ENCODE measurements at places on chromosomes 16 and 17.
A peak's percentile ranks its signal among the peaks of the same experiment; 100 is the strongest.

DNA sequence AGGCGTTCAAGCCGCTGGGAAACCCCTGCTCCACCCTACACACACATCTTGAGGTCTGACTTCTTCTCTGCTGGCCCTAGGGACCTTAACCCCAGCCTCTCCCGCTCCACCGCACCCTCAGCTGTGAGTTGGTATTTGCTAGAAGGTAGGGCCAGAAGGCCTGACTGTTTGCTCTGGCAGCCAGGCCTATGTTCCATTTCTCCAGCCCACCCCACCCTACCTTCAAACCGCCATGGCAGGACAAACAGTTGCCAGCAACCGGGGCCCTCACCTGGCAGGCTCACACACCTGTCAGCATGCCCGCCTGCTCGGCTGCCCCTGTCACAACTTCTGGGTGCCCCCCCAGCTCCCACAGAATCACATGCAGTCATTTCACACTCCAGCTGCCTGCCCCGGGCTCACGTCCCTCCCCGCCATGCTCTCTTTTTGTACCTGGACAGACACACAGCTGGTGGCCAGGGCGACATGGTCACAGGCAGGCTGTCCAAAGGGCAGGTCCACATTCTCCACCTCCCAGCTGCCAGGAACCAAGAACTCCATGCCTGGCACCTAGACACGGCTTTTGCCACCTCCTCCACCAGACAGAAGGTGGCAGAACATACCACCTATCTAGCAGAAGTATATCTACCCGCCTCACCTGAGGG is 2.6 kb upstream of the ATP2A3 start:
- DNase-seq, result no peak

DNA sequence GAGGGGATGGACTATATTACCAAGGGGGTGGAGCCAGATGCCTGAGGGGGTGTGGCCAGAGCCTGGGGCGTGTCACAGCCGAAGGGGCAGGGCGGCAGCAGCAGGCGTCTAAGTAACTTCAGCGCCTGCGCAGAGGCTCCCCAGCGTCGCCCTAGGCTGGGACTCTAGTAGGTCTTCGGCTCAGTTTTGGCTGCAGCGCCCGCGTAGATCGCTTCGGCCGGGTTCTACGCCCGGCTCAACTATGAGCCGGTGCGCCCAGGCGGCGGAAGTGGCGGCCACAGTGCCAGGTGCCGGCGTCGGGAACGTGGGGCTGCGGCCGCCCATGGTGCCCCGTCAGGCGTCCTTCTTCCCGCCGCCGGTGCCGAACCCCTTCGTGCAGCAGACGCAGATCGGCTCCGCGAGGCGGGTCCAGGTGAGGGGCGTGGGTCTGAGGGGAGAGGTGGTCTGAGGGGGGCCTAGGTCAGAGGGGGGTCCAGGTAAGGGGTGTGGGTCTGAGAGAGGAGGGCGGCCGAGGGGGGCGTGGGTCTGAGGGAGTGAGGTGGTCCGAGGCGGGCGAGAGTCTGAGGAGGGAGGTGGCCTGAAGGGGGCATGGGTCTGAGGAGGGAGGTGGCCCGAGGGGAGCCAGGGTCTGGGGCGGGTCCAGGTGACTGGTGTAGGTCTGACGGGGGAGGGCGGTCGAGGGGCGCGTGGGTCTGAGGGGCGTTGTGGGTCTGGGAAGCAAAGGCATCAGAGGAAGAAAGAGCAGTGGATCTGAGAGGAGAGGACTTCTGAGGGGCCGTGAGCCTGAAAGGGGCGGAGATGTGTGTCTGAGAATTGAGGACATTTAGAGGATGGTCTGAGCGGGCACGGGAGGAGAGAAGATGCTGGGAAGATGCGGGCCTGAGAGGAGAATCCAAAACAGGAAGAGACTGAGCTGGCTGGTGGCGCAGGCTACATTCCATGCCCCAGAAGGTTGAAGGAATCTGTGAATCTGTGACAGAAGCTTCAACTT is at the start of gene LPCAT2:
TSS of gene LPCAT2 (plus strand) at position 132 of the 991 bp plus-strand sequence. CDS start at position 242, 110 bp downstream.
- peak; percentile 14 for DNase-seq

- DNase-seq, result no peak
Observed at GRCh38 chr17:79147746-79148506, 73.3 kb downstream of the ENGASE start.

DNA sequence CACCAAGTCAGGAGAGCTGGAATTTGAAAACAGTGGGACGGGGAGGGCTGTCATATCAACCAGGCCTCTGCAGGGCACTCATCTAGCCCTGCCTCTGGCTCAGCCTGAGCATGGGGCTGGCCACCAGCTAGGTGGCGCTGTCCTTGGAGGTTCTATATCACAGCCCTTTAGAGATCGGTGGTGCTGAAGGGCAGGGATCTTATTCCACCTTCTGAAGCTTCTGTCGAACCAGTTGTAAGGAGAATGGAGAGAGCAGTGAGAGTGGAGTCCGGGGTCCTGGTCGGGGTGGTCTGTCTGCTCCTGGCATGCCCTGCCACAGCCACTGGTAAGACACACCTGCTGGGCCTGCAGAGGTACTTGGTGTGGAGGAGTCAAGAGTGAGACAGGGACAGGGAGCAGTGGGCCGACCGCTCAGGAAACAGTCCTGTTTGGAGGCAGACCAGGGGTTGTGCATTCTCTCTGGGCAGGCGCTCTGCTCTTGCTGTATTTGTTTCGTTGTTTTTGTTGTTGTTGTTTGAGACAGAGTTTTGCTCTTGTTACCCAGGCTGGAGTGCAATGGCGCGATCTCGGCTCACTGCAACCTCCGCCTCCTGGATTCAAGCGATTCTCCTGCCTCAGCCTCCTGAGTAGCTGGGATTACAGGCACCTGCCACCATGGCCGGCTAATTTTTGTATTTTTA is at the start of gene CES3:
TSS of gene CES3 (plus strand) at position 202 of the 680 bp plus-strand sequence. CDS start at position 244, 42 bp downstream.
- DNase-seq, result peak; percentile 32

DNA sequence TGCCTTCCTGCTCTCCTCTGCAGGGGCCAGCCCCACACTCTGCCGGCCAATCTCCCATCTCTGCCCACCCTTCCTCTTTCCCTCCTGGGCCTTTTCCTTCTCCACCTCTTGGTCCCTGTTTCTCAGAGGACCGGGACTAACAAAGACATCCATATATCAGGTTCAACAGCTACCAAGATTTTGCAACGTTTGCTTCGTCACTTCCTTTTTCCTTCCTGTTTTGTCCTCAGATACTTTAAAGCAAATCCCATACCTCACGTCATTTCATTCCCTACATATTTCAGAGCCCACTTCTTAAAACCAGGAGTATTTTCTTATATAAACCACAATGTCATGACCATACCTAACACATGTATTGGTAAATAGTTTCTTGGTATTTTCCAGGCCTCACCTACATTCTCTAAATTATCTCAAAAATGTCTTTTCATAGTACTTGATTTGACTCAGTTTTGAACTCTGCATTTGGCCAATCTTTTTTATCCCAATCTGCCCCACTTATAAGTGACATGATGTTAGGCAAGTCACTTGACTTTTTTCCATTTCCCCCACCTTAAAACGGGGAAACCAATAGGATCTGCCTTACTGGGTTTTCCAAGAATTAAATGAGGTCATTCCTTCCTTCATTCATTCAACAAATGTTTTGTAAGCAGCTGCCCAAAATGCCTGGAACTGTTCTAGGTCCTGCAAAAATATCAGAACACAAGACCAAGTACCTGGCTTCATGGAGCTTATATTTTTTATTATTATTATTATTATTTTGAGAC is 7.2 kb upstream of the USP10 start:
- DNase-seq, result no peak

- DNase-seq, result no peak
Observed at GRCh38 chr16:85897382-85897781, 1.6 kb upstream of the IRF8 start.

DNA sequence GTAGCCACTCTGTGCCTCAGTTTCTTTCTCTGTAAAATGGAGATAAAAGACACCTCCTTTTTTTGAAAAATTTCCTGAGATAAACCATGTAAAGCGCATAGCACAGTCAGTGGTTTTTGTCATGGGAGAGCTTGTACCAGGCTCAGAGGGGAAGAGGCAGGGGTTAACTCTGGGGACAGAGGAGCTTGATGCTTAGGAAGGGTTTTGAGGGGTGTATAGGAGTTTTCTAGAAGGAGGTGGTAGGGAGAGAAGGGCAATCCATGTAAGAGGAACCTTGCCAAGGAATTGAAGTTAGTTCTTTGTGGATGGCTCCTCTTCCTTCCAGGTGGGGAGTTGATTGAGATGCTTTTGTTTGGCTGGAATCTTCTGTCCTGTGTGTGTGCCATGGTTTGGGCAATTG is 131.9 kb upstream of the GSE1 start:
- DNase-seq, result no peak

DNA sequence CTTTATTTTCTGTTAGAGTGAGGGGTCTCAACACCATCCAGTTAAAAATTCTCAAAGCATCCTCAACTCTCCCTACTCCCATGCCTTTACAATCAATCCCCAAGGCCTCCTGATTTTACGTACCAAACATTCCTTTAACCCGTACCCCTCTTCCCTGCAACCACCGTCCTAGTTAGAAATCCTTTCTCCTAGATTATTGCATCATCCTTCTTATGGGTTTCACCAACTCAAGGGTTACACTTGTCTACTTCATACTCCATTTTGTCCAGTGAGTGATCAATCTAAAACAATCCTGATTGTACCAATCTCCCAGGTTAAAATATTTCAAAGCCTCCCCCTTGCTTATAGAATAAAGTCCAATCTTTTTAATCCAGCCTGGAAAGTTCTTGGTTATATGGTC is 24.7 kb downstream of the SOX9 start:
- no peak for DNase-seq

DNA sequence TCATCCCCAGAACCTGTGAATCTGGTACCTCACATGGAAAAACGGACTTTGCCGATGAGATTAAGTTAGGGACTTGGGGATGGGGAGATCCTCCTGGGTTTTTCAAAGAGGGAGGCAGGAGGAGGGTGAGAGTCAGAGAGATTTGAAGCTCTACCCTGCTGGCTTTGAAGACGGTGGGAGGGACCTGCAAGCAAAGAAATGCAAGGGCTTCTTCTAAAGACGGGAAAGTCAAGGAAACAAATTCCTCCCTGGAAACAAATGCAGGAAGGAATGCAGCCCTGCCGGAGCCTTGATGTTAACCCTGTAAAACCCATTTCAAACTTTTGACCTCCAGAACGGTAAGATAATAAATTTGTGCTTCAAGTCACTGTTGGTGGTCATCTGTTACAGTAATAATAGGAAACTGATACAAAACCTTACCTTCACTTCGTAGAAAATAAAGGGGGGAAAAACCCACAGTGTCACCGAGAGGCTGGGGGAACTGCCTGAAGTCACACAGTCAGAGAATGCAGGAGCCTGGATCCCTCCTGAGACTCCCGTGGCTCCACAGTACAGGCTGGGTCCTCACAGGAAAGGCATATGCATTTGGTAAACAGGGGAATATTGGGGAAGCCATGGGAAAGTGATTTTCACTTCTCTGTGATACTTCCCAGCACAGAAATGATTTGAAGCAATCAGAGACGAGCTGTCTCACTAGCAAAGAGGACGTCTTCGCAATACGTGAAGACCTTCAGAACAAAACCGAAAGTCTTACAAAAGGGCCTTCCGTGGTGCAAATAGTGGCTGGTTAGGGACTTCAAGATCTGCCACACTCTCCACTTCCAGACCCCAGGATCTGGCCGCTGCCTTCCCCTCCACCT is 58.9 kb upstream of the CLEC3A start:
- DNase-seq, result no peak

DNA sequence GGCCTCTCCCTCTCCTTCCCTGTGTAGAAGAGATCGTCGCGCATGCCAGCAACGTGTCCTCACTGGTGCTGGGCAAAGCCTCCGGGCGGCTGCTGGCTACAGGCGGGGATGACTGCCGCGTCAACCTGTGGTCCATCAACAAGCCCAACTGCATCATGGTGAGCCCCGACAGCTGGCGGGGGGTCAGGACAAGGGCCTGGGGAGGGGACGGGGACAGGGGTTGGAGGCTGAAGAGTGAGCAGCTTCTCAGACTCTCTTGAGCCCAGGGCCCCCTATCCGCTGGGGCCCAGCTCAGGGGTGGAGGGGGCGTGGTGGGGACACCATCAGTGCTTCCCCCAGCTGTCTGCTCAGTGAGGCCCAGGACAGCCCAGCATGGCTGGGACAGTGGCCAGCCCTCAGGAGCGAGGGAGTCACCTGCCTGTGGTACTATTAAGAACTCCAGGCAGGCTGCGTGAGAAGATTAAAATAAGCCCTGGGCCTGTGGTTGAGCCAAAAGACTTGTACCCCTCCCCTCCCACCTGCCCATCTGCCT is 6.2 kb downstream of the KATNB1 start:
- no peak for DNase-seq

DNA sequence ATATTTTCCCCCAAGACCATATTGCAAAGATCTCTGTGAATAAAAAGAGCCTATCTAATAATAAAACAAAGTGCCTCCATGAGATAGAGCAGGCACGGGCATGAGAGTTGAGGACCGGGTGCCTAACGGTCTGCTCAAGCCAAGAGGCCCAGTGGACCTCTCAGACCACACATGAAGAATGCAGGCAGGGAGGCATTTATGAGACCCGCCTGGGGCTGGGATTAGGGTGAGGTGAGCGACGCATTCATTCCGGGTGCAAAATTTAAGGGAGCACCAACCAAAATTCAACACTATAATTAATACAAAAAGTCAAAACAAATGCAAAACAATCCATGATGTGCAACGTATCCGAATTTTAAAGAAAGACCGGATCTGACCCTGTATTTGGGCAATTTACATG is 108.5 kb downstream of the MAF start:
- DNase-seq, result no peak

- no peak for DNase-seq
Observed at GRCh38 chr17:4978726-4979125, 8.7 kb downstream of the CAMTA2 start.

GRCh38 chr17:42920106-42920900 is 19.7 kb downstream of the G6PC1 start:
- DNase-seq, result no peak

GRCh38 chr17:75783069-75783783 is 1.4 kb upstream of the UNK start:
- DNase-seq, result no peak

DNA sequence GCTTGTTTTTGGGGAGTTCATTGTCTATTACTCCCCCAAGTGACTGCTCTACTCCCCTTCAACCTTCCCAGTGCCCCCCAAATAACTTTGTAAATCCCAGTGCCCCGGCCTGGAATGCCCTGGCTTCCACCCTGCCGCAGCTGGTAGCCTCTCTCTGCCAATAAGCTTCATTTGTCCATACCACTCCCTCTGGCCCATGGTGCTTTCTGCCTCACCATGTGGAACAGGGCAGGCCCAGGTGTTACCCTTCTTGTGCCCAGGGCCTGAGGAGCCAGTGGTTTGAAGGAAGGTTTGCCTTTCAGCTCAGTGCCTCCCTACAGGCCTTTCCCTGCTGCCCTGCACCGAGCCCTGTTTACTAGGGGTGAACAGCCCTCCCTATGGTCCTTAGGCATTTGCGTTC is 134.2 kb downstream of the AATF start:
- no peak for DNase-seq

GRCh38 chr17:21171309-21171922 is 42.5 kb downstream of the TMEM11 start:
- no peak for DNase-seq

DNA sequence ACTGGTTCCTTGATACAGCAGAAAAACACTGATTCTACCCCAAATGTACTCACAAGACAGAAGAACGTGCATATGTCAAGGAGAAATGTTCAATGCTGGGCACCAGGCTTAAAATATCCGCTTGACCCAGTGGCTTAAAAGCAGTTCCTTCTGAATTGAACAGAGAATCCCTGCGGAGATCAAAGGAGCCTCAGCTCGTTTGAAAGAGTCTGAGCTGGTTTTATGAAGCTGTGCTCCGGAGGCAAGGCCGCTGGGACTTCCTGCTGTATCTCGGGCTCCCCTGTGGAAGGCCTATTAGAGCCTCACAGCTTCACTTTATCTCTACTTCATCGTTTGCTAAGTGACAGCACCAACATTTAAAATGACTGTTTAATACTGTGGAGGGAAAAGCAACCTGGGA is 2.2 kb downstream of the LMF1 start:
- DNase-seq, result no peak

- no peak for DNase-seq
Observed at GRCh38 chr17:27543464-27543856, 87.2 kb downstream of the KSR1 start.

- DNase-seq, result no peak
Observed at GRCh38 chr16:83743241-83743640, 64.5 kb upstream of the HSBP1 start.
